ENCODE measurements at places on chromosomes 16 and 17.

- no peak for DNase-seq
Observed at GRCh38 chr16:67525176-67525860, 3.3 kb upstream of the RIPOR1 start.

- DNase-seq = no peak
Observed at GRCh38 chr17:12773153-12773552, 16.1 kb upstream of the ARHGAP44 start.

- no peak for DNase-seq
Observed at GRCh38 chr17:62101090-62101489, 36.0 kb upstream of the MED13 start.

DNA sequence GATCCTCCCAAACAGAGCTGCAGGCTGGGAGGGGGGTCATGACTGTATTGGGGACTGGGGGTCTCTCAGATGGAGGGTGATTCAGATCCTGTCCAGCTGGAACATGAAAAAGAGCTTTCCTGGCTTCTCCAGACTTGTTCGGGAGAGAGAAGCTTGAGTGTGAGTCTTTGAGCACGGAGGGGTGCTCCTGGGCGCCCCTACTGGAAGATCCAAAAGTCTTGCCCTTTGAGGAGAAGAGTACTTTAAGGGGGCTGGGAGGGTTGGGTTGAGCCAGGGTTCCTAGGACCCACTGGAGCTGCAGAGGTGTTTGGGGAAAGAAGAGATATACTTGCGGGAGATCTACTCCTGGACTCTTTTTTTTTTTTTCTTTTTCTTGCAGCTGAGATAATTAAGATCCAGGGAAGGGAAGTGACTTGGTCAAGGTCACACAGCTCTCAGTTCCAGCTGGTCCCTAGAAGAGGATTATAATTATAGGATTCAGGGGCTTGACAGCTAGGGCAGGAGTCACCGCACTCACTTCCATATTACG, 8.4 kb downstream of the RARA start:
- DNase-seq = no peak

DNA sequence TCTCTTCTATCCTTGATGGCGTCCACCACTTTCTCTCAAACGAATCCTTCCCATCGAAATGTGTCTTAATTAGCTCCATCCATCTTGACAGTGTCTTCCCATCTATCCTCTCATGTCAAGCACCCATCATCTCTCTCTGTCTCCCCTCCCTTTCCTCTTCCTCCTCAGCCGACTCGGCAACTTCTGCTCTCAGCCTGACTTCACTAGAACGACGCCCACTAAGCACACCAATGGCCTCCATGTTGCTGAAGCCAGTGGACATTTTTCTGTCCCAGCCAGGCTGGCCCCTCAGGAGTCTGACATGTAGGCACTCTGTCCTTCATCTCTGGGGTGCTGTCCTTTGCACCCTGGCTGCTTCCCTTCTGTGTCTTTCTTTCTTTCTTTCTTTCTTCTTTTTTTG, 2.5 kb upstream of the SPATA20 start:
- no peak for DNase-seq

GRCh38 chr17:50288306-50288705, 14.0 kb downstream of the TMEM92 start:
- DNase-seq = no peak

DNA sequence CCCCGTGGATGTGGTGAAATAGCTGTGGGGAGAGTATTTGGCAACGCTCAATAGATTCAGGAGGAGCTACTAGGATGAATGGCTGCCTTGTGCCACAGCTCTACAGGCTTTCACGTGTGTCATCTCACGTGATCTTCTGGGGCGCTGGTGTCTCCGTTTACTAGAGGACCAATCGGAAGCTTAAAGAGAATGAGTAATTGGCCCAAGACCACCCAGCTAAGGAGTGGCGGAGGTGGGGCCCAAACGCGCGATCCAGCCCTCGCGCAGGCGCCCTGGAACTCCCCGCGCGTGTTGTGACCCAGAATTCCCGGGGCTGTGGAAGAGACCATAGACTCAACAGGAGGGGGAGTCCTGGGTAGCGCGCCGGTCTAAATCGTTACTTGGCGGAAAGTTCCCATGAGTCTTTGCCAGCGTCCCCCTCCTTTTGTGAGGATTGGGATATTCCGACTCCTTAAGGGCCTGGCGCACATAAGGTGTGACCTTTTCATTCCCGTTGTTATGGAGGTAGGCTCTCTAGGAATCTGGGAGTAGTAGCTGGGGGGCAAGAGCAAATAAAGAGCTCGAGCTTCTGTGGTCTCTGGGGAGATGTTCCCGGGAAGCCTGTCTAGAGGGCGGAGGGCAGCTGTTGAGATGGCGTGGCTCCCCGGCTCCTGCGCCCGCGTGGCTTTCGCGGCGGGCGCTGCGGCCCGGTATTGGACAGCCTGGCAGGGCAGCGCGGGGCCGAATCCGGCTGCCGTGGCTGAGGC, 23.4 kb downstream of the TRPV2 start:
- DNase-seq = peak; percentile 97

DNA sequence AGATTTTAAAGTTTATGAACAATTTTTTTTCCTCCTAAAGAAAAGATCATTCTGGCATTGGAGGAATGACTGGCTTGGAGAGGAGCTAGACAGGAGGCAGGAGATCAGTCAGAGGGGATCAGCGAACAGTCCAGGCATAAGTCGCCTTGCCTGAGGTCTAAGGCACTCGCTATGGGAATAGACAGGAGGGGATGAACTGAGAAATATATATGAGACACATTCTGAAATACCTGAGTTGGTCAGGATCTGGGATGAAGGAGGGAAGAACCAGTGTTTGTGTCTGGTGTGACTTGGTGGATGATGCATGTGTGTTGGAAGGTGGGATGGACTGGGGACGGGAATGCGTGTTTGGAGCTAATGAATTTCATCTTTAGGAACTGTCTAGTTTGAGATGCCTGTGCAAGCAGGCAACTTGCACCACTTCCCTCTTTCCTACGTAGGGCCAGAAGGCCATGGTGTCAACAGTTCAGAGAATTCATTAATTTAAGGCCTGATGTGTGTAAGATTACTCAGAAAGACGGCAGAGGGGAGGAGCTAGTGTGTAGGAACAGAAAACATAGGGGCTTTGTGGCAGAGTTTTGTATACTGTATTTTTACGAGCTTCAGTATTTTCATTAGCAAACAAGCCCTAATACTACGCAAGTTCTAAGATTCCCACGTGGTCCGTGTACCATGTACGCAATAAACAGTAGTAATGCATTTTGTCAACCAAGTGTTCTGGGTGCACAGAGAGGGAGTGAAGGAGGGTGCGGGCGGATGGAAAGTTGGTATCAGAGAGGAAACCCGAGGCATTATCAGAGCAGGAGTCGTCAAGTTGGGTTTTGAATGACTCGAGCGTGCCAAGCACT, 825 bp downstream of the HEATR6 start:
- DNase-seq = peak; percentile 49

DNA sequence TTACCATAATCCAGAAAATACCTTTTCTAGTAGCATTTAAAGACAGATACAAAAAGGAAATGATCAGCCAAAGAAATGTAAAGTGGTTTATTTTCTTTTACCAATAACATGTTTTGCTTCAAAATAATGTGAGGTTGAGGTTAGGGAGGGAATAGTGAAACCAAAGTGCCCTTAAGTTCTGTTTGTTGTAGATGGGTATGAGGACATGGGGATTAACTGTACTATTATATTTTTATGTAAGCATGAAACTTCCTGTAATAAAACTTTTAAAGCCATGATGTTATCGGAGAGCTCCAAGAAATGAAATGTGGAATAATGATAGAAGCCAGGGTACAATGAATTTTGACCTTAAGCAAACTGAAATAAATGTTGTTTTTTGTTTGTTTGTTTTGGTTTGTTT, 9.9 kb downstream of the C16orf46 start:
- no peak for DNase-seq

DNA sequence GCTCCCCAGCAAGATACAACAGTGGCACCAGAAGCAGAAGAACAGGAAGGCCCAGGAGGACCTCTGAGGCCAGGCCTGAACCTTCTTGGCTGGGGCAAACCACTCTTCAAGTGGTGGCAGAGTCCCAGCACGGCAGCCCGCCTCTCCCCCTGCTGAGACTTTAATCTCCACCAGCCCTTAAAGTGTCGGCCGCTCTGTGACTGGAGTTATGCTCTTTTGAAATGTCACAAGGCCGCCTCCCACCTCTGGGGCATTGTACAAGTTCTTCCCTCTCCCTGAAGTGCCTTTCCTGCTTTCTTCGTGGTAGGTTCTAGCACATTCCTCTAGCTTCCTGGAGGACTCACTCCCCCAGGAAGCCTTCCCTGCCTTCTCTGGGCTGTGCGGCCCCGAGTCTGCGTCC, 11.9 kb downstream of the CES3 start:
- no peak for DNase-seq

DNA sequence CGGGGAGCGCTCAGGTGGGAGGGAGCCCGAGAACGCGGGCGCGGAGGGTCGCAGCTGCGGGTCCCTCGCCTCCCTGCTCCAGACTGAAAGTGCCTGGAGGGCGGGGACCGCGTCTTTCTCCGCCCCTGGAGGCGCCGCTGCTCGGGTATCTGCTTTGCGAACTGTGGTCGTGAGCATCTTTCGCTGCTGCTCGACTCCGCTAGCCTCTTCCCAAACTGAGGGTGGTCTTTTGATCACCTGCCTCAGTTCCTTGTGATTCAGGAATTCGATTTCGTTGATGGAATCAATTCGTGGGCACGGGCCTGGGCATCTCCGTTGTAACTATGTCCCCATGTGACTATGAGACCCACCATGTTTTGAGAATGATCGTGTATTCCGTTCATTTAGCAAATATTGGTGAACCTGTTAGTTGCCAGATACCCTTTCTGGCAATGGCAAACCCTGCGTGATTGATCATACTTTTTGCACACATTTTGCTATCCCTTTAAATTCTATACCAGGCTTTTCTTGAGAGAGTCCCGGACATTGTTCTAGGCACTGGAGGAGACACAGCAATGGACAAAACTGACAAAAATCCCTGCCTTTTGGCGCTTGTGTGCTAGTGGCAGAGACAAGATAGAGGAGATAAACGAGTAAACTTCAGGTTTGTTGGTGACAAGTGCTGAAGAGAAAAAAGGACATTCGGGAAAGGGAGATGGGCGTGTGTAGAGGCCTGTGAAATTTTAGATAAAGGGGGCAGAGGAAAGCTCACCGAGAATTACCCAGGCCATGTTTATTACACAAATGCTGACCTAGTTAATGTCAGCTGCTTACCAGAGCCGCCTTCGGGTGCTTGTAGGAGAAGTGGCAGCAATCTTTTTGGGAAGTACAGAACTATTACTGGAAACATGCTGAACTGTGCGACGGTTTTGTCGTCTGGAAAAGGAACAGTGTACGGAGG, 948 bp downstream of the UTP18 start:
- no peak for DNase-seq

DNA sequence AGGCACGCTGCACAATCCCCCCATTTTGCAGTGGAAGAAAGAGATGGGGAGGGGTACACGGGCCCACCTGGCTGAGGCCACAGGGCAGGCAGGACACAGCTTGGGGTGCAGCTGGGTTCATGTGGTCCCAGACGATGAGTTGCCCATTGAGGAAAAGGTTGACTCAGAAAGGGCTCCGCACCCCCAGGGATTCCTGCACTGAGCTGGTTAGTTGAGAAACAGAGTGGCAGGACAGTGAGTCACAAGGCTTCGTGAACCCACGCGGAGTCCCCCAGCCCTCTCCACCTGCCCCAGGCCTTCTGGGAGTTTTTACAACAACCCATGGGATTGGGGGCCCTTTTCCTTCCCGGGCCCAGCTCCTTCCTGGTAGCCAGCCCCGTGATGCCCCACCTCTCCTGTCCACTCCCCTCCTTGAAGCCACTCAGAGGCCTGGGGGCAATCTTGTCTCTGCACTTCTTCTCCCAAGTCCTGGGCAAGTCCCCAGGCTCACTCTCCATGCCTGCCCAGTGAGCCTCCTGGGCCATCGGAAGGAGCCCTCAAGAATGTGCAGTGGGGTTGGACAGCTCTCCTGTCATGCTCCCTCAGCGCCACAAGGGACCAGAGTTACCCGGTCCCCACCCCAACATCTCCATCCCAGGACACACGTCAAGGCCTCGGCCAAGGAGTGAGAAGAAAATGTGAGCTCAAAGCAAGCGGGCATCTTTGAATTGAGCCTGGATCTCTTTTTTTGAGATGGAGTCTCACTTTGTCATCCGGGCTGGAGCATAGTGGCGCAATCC, 251.2 kb downstream of the PARN start:
- no peak for DNase-seq

- peak; percentile 66 for DNase-seq
Observed at GRCh38 chr16:77675464-77676324, 46.6 kb upstream of the NUDT7 start.

- DNase-seq = no peak
Observed at GRCh38 chr16:83136419-83136818, 509.6 kb downstream of the CDH13 start.

- DNase-seq = peak; percentile 28
Observed at GRCh38 chr17:44878627-44879221, 20.5 kb downstream of the EFTUD2 start.

GRCh38 chr17:37446027-37446426, 39.3 kb downstream of the TADA2A start:
- DNase-seq = peak; percentile 12

DNA sequence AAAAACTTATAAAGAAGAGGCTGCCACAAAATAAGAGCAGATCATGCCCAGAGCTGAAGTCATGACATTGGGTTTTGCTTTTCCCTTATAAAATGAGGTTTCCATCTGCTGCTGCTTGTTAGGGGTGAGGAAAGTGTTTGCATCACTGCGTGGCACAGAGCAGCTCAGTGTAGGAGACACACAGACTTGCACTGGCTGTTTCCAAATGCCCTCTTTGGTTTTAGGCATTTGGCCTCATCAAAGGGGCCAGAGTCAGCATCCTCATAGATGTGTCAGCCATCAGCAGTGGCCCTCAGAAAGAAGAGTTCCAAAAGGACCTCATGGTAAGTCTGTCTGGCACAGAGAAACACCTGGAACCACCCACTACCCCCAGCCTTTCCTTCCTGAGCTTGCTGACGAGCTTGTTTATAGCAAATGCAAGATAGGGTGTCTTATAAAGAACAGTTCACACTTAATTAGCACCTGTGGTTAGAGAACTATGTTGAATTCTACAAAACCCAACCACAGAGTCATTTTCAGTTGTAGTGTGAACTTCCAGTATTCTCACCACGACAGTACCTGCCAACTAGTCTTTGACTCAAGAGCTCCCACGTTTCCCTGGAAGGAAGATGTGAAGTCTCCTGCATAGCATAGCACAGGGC, 17.0 kb downstream of the VWA3A start:
- no peak for DNase-seq

- DNase-seq = no peak
Observed at GRCh38 chr16:4131621-4132020, 15.4 kb upstream of the ADCY9 start.

DNA sequence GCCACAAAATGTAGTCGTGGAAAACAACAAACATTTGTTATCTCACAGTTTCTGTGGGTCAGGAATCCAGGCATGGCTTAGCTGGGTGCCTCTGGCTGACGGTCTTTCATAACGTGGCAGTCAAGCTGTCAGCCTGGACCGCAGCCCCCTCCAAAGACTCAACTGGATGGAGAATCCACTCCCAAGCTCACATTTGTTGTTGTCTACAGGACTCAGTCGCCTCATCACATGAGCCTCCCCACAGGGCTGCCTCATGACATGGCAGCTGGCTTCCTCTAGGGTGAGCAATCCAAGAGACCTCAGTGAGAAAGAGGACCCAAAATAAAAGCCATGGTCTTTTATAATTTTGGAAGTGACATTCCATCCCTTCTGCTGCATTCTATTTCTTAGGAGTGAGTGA, 34.7 kb upstream of the AKAP1 start:
- DNase-seq = no peak

- no peak for DNase-seq
Observed at GRCh38 chr16:73531021-73531420, 483.1 kb upstream of the ZFHX3 start.
